ENCODE measurements at places on chromosomes 11 and 22.

DNA sequence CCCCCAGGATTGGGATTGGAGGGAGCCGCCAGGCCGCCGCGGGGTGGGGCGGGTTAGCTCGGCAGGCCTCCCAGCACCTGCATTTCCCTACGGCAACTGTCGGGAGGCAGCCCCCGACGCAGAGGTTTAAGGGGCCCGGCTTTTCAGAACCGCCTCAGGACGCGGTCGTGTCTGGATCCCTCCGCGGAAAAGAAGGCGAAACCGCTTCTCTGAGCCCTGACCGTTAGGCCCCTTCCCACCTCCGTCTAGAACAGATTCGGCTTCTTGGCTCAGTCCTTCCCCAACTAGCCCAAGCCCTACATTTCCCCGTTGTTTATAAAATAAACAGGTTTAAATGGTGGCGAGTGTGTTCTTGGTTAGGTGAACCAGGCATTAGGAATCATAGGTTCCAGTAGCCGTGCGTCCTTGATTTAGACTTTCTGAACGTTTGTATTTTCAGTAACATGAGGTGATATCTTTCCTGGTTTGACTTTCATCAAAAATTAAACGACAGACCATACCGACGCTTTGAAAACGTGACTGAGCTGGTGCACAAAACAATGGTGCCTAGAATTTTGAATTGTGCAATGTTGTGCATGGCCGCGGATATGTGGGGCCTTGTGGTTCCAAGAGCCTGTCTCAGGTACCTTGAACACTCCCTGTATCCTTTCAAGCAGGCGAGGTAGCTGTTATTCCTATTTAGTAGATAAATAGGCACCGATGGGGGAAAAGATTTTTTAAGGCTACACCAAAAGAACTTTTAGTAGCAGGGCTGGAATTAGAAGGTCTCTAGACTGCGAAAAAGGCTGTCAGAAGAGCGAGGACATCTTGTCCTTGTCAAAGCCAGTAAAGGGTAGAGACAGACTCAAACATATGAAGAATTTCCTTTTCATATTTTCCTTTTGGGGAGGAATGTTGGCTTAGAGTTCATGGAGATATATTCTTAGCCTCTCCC lies 1.2 kb upstream of the HSPA8 start:
- peak; percentile 62 for DNase-seq

DNA sequence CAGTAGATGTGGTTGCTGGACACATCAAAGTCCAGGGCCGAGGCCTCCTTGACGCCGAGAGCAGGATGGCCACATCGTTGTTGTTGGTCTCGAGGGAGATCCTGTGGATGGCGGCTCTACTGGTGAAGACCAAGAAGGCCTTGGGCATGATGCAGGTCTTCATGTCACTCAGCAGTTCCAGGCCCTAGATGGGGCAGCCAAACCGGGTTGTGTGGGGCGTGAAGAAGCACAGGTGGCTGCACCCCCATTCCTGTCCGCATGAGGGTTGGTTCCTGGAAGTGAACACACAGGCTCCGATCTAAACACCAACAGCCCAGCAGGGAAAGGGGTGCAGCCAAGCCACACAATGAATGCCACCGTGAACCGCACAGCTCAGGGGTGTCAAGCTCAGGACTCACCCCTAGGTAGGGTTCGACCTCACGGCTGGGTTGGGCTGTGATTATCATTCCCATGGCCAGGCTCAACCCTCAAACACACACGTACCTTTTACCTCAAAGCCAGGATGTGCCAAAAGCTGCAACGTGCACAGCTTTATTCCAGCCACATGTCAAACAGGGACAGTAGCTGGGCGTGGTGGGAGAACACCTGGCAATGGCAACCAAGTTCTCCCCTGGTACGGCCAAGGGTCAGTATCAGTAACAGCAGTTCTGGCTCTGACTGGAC lies 132.3 kb downstream of the CRYBB2 start:
- DNase-seq = no peak

DNA sequence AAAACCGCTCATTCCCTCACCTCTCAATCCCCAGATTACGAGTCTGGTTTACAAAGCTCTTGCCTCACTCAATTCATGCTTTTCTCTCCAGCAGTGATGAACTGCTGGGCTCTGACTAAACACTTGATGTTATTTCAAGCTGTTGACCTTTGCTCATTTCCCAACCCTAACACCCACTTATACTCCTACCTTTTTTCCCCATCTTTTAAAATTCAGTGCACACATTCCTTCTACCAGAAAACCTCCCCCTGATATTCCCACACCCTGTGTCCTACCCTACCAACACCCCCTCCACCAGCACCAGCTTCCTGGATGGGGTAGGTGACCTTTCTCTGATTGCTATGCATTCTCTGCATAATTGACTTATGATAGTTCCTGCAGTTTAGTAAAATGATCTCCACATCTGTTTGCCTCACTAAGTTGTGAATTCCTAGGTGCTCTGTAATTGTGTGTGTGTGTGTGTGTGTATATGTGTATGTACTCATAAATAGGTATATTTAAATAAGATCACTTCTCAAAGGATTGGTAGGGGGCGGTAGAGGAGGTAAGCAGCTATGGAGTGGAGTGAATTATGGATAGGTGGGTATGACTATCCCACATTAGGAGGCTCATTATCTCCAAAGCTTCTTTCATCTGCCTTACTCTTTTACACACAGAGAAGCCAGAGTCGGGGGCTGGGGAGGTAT lies 842 bp downstream of the HEPACAM start:
- DNase-seq = no peak

GRCh38 chr11:71251761-71252268 lies 562 bp downstream of the SHANK2 start:
- no peak for DNase-seq

DNA sequence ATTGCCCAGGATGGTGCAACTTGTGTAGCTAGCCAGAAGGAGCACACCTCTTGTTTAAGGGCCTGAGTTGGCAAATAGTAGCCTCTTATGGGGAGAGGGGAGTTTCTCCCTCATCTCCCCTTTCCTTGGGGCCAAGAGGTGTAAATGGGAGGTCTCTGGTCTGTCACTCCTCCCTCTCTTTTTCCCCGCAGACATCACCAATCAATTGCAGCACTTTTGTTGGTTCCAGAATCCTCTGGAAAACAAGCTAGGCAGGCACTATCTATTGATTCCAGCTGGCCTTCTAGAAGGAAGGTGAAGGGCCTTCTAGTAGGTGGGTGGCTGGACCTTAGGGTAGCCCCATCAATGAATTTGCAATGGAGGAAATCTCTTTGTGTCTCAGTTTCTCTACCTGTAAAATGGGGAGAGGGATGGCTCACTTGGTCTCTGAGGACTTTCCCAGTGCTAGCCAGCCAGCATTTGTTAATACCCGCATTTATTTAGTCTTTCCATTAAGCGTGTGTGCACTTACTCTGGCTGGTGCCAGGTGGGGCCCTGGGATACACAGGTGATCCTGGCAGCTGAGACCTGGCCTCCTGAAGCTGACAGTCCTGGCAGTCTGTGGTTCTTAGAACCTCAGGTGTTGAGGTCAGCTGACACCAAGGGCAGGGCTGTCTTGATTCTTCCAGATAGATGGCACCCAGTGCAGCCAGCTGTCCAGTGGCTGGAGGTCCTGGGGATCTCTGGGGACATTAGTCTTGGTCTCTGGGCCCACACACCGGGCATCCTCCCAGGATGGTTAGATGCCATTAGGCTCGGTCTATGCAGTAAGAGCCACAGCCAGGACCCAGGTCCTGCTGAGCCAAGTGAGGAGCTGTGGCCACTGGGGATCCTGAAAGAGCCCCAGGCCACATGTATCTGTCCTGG lies 51.7 kb downstream of the TSPAN18 start:
- no peak for DNase-seq

DNA sequence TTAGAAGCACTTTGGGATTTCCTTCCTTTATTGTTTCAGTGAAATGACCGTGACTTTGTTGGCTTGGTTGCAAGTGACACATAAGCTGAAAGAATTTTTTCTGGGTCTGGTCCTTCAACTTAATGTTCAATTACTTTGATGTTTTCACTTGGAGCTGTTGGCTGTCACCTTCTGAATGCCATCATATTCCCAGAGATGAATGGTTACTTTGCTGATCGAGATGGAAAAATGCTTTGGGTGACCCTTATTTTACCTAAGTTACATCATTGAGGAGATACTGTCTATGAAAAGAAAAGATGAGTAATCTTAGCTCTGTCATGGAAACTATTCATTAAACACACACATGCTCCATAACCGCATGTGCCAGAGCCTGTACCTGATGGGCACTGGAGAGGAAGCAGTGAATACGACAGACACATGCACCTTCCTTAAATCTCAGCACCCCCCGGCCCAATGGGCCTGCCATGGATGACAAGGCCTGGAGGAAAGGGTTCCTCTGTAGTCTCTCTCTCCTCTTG lies 76.9 kb downstream of the TENM4 start:
- DNase-seq = no peak

- no peak for DNase-seq
Observed at GRCh38 chr11:61737636-61738386, 14.6 kb upstream of the MYRF start.

GRCh38 chr11:112525844-112526590 lies 265.4 kb upstream of the PLET1 start:
- no peak for DNase-seq

- no peak for DNase-seq
Observed at GRCh38 chr22:41808400-41808799, 7.9 kb downstream of the CCDC134 start.

DNA sequence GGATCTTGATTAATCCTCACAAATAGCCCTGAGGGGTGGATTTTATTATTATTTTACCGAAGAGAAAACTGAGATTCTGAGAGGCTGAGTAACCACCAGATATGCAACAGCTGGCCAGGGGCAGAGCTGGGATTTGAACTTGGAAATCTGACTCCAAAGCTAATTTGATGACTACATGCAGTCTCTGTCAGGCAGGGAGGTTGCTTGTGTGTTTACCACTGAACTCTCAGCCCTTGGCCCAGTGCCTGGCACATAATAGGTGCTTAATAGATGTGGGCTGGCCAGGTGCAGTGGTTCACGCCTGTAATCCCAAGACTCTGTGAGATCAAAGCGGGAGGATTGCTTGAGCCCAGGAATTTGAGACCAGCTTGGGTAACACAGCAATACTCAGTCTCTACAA lies 121.7 kb upstream of the CRYBB3 start:
- DNase-seq = no peak

DNA sequence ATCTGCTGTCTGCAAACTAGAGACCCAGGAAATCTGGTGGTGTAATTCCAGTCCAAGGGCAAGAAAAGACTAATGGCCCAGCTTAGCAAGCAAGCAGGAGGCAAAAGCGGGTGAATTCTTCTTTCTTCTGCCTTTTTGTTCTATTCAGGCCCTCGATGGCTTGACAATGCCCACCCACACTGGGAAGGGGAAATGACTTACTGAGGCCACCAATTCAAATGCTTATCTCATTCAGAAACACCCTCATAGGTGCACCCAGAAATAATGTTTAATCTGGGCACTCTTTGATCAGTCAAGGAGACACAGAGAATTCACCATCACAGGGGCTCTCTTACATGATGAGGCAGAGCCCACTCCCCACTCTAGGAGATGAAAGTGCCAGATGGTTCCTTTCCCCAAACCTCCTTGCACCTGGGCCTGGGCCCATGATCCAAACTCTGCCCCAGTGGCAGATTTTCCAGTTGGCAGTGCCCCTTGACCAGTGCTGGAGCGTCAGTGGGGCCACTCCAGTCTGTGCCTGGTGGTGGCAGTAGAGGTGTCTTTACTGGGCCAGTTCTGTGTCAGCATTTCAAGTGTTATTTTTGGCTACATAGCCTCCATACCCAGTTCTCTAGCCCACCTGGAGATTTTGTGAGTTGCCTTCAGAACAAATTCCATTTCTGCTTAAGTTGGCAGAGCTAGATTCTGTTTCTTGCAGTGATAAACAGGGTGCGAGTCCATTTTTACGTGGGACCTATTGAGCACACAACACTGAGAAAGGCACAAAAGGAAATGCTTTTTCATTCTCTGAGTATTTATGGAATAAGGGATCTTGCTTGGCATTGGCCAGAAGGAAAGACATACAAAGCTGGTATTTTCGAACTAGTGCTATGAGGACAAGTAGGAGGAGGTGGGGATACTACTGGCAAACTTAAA lies 7.5 kb downstream of the ELMOD1 start:
- DNase-seq = peak; percentile 19

DNA sequence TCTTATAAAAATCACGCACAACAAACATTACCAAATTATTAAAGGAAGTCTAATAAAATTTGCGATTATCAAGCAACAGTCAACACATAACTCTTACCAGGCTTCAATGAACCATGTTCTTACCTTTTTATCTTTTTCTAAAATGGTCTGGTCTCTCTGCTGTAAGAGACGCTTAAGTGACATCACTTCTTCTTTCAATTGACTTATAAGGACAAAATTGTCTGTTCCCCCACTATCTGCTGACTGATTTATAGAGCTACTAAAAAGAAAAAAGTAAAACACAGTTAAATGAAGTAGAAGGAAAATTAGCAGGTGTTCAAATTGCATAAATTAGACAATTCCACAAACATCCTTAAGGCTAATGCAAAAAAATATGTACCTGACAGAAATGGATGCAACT lies 10.9 kb downstream of the FAM76B start:
- DNase-seq = no peak

GRCh38 chr11:33467966-33468365 lies 210.8 kb downstream of the HIPK3 start:
- no peak for DNase-seq

GRCh38 chr11:9462806-9463537 lies 2.2 kb downstream of the ZNF143 start:
- DNase-seq = peak; percentile 30

DNA sequence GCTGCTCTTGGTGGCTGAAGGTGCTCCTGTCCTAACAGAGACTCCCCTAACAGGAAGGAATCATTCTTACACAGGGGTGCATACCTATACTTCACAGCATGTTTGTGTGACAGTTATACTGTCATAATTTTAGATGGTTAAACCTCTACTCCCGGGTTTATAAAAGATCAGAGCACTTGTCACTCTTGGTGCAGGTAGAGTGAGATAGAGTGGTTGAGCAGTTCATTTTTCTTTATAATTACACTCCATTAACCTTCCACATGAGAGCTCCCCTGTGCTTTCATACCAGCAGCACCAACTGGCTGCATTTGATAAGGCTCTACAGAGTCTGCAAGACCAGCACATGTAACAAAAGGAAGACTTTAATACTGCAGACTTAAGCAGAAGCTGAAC lies 72.9 kb downstream of the LARGE2 start:
- DNase-seq = no peak

DNA sequence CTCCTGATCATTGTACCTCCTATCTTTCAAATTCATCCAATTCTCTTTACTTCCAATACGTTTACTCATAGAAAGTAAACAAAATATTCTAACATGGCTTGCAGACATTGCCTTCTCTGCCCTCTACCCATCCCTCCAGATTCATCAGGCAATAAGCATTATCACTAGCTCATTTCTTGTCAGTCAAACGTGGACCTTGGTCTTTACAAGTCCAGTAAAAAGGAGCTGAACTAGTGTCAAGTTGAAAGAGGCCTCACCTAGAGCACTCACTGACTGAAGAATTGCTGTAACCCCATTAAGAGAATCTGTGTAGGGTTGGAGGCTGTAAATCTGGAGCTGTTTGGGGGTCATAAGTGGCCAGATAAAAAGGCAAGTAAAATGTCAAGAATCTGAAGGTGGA lies 435.0 kb upstream of the CCDC179 start:
- DNase-seq = no peak

GRCh38 chr11:69467646-69468045 lies 13.8 kb upstream of the LINC01488 start:
- no peak for DNase-seq

GRCh38 chr11:58801302-58801701 lies 43.2 kb downstream of the GLYATL2 start:
- no peak for DNase-seq
